ENCODE measurements at places on chromosomes 11 and 22. TPM values are rescaled to one million over a fixed set of nuclear protein-coding genes. Genes with fewer than 3 reads are reported as not detected.

- no peak for DNase-seq
- no peak overlapping the region for H3K4me3 ChIP-seq
- H3K36me3 ChIP-seq, result no peaks in the 10 kb centered on the region
- no peak overlapping the region for H3K27ac ChIP-seq
- H3K27me3 ChIP-seq, result no peaks in the 10 kb centered on the region
- H3K4me1 ChIP-seq, result no peaks in the 10 kb centered on the region
These were observed 20.0 kb downstream of the PATE3 start for GRCh38 chr11:125807909-125808308.

- H3K27me3 ChIP-seq, result no peaks in the 10 kb centered on the region
- H3K36me3 ChIP-seq, result no peaks in the 10 kb centered on the region
- H3K4me1 ChIP-seq, result peaks cover 9% of the 10 kb centered on the region
- H3K27ac ChIP-seq, result no peak overlapping the region
These were observed 38.9 kb upstream of the EED start for GRCh38 chr11:86205421-86206336.

Gene C22orf42
- total RNA-seq, result not detected

GRCh38 chr11:75492181-75492820 lies 33.4 kb downstream of the GDPD5 start:
- H3K4me1 ChIP-seq, result peaks cover 37% of the 10 kb centered on the region
- no peak overlapping the region for H3K27ac ChIP-seq
- H3K27me3 ChIP-seq, result no peaks in the 10 kb centered on the region
- peak; percentile 47 for DNase-seq

DNA sequence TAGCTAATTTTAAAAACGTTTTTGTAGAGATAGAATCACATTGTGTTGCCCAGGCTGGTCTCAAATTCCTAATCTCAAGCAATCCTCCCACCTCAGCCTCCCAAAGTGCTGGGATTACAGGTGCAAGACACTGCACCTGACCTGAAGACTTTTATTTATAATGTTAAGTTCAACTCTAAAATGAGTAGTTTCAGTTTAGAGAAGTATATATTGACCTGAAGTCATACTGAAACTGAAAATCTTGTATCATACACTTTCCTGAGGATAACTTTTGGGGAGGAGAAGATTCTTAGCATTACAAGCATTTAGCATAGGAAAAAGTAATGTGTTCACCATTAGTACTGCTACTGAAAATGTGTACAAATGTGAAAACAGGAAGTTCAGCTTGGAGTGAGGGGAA lies 249.3 kb downstream of the CASP12 start:
- no peak overlapping the region for H3K27ac ChIP-seq
- H3K36me3 ChIP-seq, result no peaks in the 10 kb centered on the region
- no peaks in the 10 kb centered on the region for H3K27me3 ChIP-seq
- H3K4me3 ChIP-seq, result no peak overlapping the region
- H3K4me1 ChIP-seq, result no peaks in the 10 kb centered on the region
- no peak for DNase-seq

DNA sequence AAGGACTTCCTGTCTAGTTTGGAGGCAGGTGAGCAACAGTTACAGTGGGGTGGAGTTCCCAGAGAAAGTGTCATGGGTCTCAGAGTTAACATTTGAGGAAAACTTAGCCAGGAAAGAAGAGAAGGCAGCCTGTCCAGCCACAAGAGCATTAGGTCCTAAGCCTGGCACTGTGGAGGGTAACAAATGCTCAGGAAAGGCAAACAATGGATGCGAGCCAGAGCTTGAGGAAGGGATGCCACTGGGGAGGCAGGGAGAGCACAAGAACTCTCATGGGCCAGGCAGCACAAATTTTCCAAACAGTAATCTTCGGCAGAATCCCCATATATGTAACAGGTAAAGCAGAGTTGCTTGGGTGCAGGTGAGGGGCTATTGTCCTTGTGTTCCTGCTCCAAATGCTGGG lies 8.0 kb upstream of the SERPIND1 start:
- no peaks in the 10 kb centered on the region for H3K27me3 ChIP-seq
- DNase-seq, result no peak
- H3K4me3 ChIP-seq, result no peak overlapping the region
- peaks cover 11% of the 10 kb centered on the region for H3K36me3 ChIP-seq
- H3K27ac ChIP-seq, result no peak overlapping the region

Gene DTX4
- 0.51 TPM for total RNA-seq

DNA sequence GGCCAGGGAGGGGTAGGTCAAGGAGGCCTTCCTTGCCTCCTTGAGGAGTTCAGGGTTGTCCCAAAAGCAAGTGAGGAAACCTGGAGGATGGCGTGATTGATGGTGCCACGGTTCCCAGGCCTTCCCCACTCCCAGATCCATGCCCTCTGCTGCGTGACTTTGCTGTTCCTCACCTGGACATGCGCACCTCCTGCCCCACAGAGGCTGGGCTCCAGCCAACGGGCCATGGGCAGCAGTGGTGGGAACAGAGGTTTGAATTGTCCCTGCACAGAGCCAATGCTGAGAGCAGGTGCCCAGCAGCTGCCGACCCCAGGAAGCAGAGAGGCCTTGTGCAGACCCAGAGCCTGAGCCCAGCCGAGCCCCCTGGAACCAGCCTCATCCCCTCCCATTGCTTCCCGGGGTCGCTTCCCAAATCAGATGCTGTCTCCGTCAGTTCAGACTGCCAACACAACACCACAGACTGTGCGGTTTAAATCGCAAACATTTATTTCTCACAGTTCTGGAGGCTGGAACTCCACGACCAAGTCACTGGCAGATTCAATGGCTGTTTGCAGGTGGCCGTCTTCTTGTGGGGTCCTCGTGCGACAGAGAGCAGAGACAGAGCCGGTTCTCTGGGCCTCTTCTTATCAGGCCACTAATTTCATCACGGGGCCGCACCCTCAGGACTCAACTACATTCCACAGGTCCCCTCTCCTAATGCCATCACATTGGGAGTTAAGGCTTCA lies 6.2 kb upstream of the LINC01488 start:
- H3K4me3 ChIP-seq, result no peak overlapping the region
- peaks cover 7% of the 10 kb centered on the region for H3K4me1 ChIP-seq
- no peaks in the 10 kb centered on the region for H3K27me3 ChIP-seq
- DNase-seq, result no peak
- H3K36me3 ChIP-seq, result no peaks in the 10 kb centered on the region

Gene ARHGAP20
- 1.4 TPM for total RNA-seq

Gene YPEL4
- total RNA-seq, result 0.30 TPM

GRCh38 chr22:23789121-23789520 lies 2.4 kb downstream of the SMARCB1 start:
- DNase-seq, result no peak
- no peaks in the 10 kb centered on the region for H3K36me3 ChIP-seq
- H3K27ac ChIP-seq, result no peak overlapping the region
- no peak overlapping the region for H3K4me3 ChIP-seq
- no peaks in the 10 kb centered on the region for H3K27me3 ChIP-seq

GRCh38 chr22:38257650-38258250 lies 15.1 kb downstream of the TMEM184B start:
- DNase-seq, result no peak
- H3K36me3 ChIP-seq, result no peaks in the 10 kb centered on the region
- peak overlapping the region; percentile 2 for H3K4me3 ChIP-seq
- peak overlapping the region; percentile 19 for H3K27ac ChIP-seq

Gene ZDHHC5
- total RNA-seq, result 67.4 TPM

- H3K4me3 ChIP-seq, result no peak overlapping the region
- H3K4me1 ChIP-seq, result no peaks in the 10 kb centered on the region
- no peaks in the 10 kb centered on the region for H3K36me3 ChIP-seq
- no peaks in the 10 kb centered on the region for H3K27me3 ChIP-seq
These were observed 44.1 kb upstream of the SC5D start for GRCh38 chr11:121248496-121248895.

DNA sequence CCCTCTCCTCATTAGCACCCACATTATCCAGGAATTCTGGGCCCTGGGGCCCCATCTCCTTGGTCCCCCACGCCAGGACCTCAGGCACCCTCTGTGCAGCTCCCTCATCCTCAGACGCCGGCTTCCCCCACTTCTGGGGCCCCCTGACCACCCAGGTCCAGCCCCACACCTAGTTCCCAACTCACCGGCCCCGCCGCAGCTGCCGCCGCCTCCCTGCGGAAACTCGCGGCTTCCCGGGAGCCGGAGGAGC lies at the start of gene PCSK7:
PCSK7 (minus strand) TSS at position 232 of the 250 bp plus-strand sequence. CDS start 2,229 bp downstream, outside the sequence.
- H3K27me3 ChIP-seq, result no peaks in the 10 kb centered on the region
- DNase-seq, result no peak
- peak within 1 kb of the TSS; percentile 90 for H3K4me3 ChIP-seq
- no peaks in the 10 kb centered on the region for H3K36me3 ChIP-seq
- peak within 1 kb of the TSS; percentile 89 for H3K27ac ChIP-seq

Gene CYTH4
- total RNA-seq, result not detected

- no peak for DNase-seq
- no peaks in the 10 kb centered on the region for H3K27me3 ChIP-seq
- no peak overlapping the region for H3K4me3 ChIP-seq
- H3K4me1 ChIP-seq, result no peaks in the 10 kb centered on the region
- H3K36me3 ChIP-seq, result no peaks in the 10 kb centered on the region
- H3K27ac ChIP-seq, result no peak overlapping the region
These were observed 24.3 kb downstream of the CCDC15 start for GRCh38 chr11:124978316-124978715.

DNA sequence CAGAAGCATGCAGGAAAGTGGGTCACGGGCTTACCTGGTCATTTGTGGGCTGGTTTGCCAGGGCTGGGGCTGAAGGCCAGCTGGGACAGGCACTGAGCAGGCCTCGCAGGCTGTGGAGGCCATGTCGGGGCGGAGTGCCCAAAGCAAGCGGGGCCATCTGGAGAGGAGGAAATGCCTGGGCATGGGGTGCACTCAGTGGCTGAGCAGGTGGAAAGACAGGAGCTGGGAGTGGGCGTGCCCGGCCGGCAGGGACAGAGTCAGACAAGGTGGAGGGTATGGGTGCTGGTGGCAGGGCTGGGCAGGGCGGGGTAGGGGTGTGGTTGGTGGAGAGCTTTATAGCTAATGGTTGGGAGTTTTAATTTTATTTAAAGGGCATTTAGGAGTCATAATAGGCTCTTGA lies 27.4 kb downstream of the DAGLA start:
- H3K27ac ChIP-seq, result no peak overlapping the region
- no peak overlapping the region for H3K4me3 ChIP-seq
- H3K27me3 ChIP-seq, result no peaks in the 10 kb centered on the region
- H3K36me3 ChIP-seq, result no peaks in the 10 kb centered on the region
- H3K4me1 ChIP-seq, result no peaks in the 10 kb centered on the region

- no peak overlapping the region for H3K27ac ChIP-seq
- no peaks in the 10 kb centered on the region for H3K36me3 ChIP-seq
- H3K4me1 ChIP-seq, result no peaks in the 10 kb centered on the region
- DNase-seq, result no peak
These were observed 23.9 kb downstream of the GLB1L2 start for GRCh38 chr11:134355656-134356055.
